ENCODE measurements at places on chromosomes 3 and 15.

DNA sequence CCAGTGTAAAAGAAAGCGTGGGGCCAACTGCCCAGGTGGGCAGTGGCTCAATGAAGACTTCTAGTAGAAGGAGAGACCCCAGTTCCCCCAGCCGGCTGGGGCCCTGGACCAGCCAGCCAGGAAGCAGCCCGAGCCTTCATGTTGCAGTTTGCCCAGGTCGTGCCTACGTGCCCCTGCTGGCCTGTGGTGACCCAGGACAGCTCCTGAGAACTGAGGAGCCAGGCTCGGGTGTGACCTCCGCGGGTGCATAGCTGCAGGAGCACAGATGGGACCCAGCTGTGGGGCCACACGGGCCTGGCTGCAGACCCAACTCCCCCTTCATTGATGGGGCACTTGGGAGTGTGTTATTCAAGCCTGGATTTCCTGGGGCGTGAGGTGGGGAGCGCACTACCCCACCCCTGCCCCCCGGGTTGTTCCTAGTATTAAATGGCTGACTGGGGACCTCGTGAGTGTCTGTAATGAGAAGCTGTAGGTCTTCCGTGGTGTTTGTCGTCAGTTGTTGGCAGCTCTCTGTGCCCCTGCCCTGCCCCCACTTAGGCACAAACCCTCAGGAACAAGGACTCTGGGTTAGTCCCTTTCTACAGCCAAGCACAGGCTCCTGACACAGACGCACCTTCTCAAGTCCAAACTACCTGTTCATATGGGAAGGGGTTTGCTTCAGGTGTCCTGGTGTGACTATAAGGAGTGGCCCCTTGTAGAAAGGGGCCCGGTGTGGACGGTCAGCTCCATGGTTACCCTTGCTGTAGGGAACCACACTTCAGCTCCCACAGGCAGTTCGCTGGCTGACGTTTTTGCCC lies 39.1 kb downstream of the IDH2 start:
- peak; percentile 56 for DNase-seq

DNA sequence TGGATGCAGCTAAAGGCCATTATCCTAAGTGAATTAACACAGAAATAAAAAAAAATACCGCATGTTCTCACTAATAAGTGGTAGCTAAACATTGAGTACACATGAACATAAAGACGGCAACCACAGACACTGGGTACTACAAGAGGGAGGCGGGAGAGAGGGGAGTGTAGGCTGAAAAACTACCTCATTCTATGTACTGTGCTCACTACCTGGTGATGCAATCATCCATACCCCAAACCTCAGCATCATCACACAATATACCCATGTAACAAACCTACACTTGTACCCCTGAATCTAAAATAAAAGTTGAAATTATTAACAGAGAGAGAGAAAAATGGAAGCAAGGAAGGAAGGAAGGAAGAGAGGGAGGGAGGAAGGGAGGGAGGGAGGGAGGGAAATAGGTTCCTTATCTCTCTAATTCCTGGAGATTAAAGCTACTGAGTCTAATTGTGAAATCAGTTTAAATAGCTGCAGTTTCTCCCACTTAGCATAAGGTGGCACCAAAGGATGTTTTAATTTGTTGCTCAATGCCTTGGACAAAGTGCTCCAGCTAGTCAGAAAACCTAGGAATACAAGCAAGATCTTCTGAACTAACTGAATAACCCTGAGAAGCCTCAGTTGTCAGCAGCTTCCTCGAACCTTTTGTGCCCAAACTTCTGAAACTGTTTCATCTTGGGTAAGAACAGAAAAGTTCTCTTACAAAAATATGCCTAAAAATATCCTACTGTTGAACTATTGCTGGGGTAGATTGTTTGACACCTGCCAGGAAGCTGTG lies 79.4 kb upstream of the ATP11B start:
- peak; percentile 66 for DNase-seq

DNA sequence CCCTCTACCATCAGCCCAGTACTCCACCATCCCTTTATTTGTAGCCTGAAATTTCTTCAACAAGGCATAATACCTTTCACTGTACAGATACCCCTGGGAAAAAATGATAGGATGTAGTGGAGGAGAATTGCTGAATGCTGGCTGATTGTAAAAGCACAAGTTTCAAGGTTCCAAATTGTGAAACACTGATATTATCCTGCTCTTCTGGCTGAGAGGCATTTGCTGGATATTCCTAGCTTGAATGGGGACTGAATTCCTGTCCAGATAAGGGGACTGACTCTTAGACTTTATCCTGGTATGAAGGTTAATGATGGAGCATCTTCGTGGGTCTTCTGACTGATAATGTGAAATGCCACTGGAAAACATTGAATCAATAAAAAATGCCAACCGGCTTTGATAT lies 9.0 kb upstream of the C3orf85 start:
- DNase-seq: no peak

GRCh38 chr3:180223268-180223667 lies 186.5 kb upstream of the PEX5L start:
- no peak for DNase-seq

DNA sequence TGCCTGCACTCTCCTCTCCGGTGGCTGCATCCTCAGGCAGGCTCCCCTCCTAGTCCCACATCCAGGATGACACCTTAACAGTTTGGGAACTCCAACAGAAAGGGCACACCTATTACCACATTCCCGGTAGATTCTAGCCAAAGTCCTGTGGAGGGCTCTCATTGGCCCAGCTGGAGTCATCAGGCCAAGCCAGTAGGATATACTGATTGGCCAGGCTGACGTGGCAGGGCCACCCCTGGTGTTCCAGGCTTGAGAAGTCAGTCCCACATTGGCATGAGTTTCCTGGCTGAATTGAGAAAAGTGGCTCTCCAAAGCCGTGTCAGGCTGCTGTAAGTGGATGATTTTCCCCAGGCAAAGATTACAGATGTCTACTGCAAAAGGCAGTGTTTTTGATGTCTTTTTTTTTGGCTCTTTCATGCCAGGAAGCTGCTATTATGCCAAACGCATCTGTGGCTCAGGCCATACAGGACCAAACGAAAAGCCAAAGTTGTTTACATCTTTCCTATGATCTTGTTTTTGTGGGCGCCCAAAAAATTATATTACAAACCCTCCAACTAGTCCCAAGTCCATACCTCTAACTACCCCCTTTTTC lies 6.6 kb upstream of the BLM start:
- DNase-seq: no peak

DNA sequence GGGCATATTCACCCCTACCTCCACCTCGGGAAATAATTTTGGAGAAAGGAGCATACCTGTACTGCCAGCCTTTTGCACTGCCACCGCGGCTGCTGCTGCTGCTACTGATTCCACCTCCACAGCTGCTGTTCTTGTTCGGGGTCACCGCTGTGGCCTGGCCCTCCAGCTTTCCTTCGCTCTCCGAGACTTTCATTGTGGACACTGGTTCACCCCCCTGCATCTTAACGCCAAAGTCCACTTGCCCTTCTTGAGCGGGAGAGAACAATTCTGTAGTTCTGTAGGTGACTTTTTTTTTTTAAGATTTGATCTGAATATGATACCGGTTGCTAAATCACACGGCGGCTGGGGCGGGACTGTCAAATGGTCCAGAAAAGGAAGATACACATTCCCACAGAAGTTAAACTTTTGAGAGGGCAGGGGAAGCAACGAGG lies 701 bp downstream of the OSBPL11 start:
- no peak for DNase-seq

- DNase-seq: no peak
Observed at GRCh38 chr3:15361494-15362214, 29.3 kb upstream of the SH3BP5 start.

- DNase-seq: no peak
Observed at GRCh38 chr3:119211193-119211592, 29.5 kb downstream of the B4GALT4 start.

DNA sequence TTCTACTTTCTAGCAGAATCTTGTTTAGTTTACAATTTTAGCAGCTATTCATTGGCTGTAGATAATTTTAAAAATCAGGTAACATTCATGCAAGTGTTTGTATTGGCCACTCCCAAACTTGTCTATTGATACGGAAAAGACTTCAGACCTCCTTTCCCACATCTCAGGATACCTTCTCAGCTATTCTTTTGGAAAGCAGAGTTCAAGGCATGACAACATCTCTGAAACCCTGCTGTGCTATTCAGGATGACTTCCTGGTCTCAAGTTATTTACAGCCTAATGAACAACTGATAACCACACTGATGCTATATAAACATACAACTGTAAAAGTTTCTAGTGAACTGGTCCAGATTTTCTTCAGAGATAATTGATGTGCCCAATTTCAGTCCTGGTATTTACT lies 55.8 kb downstream of the DZIP3 start:
- no peak for DNase-seq

All from NCI-H2029 (cell line).